ENCODE measurements at places on chromosomes 16 and 17. TPM values are rescaled to one million over a fixed set of nuclear protein-coding genes. Genes with fewer than 3 reads are reported as not detected.

HCFC1R1 gene
- 19.9 TPM for total RNA-seq

EVPLL gene
- total RNA-seq = not detected

SPEM1 gene
- total RNA-seq = not detected

HP gene
- not detected for total RNA-seq

MMP28 gene
- 11.3 TPM for total RNA-seq

SLC47A1 gene
- total RNA-seq = 3.2 TPM

SLC52A1 gene
- total RNA-seq = 0.33 TPM

SDR42E1 gene
- 2.6 TPM for total RNA-seq

EXOC3L1 gene
- 4.9 TPM for total RNA-seq

ADAM11 gene
- total RNA-seq = 0.10 TPM

ABCC12 gene
- total RNA-seq = not detected

PYDC1 gene
- total RNA-seq = not detected

SLFN12L gene
- not detected for total RNA-seq

SPECC1 gene
- 1.6 TPM for total RNA-seq

MT1M gene
- total RNA-seq = 0.65 TPM

KCNAB3 gene
- 0.98 TPM for total RNA-seq

MYH8 gene
- not detected for total RNA-seq

PRAC1 gene
- total RNA-seq = not detected

CD300LB gene
- total RNA-seq = not detected

ALOX15B gene
- total RNA-seq = not detected

EVI2A gene
- 0.19 TPM for total RNA-seq

GDE1 gene
- total RNA-seq = 53.9 TPM

MGRN1 gene
- total RNA-seq = 53.2 TPM

NR1D1 gene
- total RNA-seq = 2.9 TPM

PDE6G gene
- total RNA-seq = 1.3 TPM

Data from vein endothelial cell (primary cell).